ENCODE measurements at places on chromosomes 6 and 20.
A peak's percentile ranks its signal among the peaks of the same experiment; 100 is the strongest.

DNA sequence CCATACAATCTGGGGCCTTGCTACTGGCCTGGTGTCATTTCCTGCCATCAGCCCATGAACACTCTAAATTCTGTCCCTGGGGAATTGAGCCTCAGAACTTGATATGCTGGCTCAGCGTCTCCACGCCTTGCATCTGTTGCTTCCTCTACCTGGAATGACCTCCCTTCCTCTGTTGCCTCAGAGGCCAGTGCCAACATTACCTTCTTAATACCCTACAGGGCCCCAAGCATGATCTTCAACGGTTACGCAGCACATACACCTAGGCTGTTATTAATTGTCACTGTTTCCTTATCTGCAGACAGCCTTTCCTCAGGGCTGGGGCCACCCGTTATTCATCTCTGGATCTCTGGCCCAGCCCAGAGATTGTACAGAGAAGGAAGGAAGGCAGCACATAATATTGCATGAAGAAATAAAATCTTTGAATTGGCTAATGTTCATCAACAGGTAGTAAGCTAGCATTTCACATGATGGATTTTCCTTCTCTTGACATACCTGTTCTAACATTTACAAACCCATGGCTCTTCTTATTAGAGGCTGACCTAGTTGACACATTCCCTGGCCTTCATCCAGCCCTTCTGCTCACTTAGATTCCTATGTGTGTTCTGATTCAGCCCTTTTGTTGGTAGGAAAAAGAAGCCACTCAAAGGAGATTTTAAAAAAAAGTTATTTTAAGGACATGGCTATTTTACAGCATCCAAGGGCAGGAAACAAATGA, 8.4 kb upstream of the RNF182 start:
- DNase-seq = no peak

- no peak for DNase-seq
These were observed 281.9 kb downstream of the PKHD1 start for GRCh38 chr6:51805517-51805916.

DNA sequence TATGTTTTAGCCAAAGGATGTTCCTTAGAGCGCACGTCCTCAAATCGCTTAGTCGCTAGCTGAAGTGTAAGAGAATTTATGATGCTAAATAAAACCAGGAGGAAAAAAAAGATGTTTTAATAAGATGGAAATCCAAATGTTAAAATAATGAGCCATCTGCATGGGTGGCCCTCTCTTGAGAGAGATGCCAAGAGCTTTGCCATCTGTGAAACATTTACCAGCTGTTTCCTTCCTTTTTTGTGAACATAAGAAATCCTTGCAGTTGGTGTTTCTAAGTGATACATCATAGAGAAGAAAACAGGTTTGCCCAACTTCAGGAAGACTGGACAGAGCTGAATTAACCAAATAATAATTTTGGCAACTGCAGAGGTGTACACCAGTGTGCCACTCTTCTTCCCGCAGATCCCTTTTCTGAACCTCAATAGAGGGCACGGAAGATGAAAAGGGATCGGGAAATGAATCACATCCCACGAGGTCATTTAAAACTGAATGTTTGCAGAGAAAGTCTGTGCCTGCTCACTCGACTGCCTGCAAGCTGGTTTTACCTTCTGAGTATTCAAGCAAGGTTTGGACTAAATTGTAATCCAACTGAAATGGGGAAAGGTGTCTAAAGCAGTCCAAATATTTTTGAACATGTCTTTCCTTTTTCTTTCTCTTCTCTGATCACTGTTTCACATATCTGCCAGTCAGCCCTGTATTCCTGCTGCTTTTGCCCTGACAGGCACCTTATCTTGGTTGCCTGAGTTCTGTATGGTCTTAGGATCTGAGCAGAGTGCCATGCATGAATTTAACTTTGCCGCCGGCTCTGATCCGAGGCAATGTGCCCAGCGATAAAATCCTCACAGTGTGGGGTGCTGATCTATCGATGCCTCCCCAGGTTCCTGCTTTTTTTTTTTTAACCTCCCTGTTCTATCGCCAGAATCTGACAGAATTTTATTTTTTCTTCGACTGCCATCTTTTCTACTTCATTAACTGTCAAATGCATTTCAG, 35.5 kb upstream of the TSHZ2 start:
- DNase-seq = no peak

DNA sequence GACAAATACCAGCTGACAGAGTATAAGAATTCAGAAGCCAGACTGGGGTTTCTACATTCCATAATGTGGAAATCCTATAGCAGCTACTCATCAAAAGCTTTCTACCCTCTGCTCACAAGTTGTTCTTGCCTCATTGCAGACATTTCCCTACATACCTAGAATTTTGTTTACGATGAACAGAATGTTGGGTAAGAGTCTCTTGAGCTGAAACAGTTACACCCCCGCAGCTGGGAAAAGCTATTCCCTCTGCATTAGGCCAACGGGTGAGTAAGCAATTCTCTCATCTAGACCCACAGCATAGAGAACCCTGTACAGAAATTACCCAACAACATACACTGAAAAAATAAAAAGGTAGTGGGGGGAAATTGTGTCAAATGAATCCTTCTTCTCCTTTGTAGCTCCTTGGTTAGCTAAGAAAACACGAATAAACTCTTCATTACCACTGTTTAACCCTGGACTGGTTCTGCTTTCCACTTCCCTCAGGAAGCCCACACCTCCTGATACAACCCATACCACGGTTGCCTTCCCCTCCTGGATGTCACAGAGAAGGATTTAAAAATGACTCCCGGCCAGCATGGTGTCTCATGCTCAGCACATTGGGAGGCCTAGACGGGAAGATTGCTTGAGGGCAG, 215.0 kb upstream of the SHLD1 start:
- DNase-seq = no peak

DNA sequence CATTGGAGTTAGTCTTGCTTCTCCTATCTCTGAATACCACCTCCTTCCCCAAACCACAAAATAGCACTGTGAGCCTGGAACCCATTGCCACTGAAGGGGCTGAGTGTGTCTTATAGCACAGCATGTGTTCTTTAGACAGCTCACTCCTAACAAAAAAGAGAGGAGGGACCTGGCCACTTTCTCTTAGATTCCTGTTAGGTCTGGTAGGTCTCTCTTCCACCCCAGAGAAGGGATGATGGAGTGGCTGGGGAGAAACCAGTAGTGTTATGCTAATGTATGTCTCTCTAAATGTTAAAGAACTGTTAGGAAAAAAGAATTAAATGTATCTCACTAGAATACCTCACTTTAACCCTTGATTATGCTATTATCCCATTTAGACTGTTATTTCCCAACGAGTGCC, 340.3 kb downstream of the EPHA7 start:
- DNase-seq = no peak

DNA sequence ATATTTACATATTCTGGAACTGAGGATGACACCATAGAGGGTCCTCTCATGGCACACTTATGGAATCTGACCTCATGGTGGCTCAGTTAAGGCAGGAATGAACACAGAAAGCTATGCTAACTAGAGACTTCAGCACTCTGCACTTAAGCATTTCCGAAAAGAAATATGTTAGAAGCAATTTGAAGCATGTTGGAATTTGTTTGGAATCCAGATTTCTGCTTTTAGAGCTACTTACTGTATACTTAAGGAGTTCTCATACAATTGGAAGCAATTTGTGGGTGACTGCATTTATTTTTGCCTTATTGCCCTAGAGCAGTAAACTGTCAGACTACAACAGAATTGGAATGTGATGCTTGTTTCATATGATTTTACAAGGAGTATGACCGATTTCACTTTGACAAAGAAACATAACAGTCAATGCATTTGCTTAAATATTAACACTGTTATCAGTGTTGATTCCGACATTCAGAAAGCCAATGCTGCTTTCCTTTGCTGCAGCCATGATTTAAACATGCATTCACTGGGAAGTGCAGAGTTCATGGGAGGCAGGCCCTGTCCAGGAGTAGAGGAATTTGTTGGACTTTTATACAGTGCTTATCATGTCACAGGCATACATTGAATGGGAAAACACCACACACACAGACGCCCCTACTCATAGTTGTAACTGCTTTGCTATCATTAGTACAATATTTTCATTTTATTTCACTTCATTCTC, 244.4 kb downstream of the SAMD5 start:
- no peak for DNase-seq

- no peak for DNase-seq
These were observed 2.6 kb upstream of the MUC22 start for GRCh38 chr6:31007694-31008093.

DNA sequence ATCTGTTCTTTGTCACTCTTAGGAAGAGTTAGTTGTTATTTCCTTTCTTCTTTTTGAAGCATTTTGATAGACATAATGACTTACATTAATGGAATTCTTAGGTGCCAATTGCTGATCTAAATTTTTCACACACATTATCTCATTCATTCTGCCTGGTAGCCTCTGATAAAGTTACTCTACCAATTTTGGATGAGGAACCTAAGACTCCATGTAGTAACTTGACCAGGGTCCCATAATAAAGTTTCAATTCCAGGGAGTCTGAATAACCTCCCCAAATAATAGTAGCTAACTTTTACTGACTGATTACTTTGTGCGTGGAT, 73.2 kb upstream of the CITED2 start:
- DNase-seq = no peak

- no peak for DNase-seq
These were observed 14.7 kb upstream of the PLCB4 start for GRCh38 chr20:9054176-9054575.

DNA sequence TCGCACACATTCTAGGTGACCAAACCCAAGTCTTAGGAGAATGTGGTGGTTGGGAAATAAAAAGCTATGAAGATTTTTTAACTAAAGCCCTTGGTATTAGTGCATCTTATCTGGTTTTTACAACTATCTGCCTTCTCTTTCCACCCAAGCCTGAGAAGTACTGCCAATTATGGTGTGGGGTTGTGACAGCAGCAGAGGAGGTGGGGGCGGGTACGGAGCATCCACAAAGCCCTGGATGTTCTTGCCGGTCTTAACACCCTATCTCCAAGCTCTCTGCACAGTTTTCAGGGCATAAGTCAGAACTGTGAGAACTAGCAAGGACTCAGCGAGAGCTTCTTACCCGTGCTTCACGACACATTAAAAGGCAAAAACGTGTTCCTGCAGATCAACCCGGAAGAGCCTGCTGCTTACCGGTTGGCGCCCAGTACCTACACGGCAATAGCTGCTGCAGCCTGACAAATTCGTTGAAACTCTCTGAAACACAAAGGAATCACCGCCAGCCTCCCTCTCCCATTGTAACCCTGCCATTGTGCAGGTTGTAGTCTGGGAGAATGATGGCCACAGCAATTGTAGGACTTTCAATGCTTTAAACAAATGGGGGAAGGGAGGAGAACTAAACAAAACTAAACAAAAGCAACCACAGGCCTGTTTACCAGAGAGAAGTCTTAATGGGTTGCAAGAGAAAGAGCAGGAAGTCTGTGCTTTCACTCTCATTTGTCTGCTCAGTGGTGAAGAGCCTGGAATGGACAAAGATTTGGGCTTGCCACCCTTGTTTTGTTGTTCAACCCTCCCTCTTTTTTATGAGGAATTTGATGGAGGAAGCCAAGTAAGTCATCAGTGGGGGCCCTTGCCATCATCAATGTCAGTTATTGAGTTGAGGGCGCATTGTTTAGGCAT, 461.0 kb upstream of the JARID2 start:
- DNase-seq = no peak

DNA sequence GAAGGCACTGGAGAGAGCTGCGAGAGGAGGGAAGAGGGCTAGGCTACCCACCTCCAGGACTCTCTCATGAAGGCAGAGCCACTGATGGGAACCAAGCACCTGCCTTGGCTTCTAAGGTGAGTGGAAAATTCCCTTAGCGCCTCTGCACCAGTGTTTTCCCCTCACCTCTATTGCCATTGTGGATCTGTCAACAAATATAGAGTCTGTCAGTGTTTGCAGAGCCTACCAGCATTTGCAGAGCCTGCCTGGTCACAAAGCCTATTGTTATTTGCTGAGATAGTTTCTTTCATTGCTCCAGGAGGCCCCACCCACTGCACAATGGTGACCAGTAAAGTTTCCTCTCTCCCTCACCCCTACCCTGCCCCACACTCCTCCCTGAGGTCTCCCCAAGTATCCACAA, 141.9 kb downstream of the MRPL14 start:
- no peak for DNase-seq

GRCh38 chr20:24819331-24819965, 129.6 kb upstream of the CST7 start:
- no peak for DNase-seq

- DNase-seq = no peak
These were observed 105.3 kb downstream of the CEBPB start for GRCh38 chr20:50295762-50296449.

DNA sequence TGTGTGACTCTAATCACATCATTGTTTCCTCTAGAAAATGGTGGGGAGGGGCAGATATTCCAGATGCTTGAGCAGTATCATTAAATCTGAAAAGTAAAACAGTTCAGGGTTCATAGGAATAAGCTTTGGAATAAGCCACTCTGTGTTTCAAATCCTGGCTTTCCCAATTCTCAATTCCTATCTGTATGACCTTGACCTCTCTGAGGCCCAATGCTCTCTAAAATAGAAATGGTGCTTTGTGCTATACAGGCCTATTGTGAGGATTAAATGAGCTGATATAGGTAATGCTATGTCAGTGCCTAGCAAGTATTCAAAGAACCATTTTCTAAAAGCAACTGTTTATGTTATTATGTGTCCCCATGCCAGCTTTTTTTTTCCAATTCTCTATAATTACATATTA, 209.0 kb upstream of the PRSS16 start:
- no peak for DNase-seq

- DNase-seq = no peak
These were observed 120.1 kb upstream of the CDYL start for GRCh38 chr6:4656106-4656505.

GRCh38 chr20:43564993-43565757, 6.3 kb downstream of the SGK2 start:
- no peak for DNase-seq

- peak; percentile 77 for DNase-seq
These were observed 37.6 kb downstream of the ZMYND8 start for GRCh38 chr20:47318586-47319516.

DNA sequence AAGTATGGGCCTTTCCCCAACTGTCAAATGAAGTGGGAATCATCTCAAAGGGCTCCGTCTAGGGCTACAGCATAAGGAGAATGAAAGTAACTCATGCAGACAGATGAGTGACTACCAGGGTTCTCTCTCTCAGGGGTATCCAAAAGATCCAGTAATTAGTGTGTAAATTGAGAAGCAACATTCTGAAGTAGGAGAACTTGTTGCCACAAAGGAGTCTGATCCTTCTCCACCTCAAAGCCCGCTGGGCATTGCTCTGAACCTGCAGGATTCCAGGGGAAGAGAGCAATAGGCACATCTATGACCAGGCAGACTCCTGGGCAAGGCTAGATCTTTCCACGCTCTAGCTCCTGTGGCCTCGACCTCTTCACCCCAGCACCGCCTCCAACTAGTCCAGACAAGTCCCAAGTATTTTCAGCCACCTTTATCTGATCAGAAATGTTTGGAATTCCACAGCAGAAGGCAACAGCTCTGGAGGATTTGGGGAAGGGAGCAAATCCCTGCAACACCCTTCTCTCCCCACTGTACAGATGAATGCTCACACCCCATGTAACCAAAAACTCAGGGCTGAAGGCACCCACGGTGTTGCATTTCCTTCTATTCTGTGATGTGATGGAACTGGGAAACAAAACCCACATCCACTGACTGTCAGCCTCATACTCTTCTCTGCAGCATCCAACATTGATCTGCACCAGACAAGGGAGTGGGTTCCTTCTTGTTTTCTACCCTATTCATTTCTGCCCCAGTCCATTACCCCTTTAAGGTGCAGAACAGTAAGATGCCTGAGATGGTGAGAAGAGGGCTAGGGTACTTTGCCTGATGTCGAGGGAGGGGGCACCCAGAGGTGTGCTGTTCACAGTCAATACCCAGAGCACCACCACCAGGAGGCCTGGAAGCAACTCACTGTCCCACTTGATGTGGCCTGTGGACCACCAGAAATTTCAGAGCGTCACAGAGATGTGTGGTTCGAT, 41.0 kb downstream of the COX4I2 start:
- peak; percentile 66 for DNase-seq

Data from ovary (tissue), 10 donors.